ENCODE measurements at places on chromosomes 5 and 9.
A peak's percentile ranks its signal among the peaks of the same experiment; 100 is the strongest.

GRCh38 chr5:178236679-178237078 is 4.1 kb upstream of the PHYKPL start:
- DNase-seq = no peak

DNA sequence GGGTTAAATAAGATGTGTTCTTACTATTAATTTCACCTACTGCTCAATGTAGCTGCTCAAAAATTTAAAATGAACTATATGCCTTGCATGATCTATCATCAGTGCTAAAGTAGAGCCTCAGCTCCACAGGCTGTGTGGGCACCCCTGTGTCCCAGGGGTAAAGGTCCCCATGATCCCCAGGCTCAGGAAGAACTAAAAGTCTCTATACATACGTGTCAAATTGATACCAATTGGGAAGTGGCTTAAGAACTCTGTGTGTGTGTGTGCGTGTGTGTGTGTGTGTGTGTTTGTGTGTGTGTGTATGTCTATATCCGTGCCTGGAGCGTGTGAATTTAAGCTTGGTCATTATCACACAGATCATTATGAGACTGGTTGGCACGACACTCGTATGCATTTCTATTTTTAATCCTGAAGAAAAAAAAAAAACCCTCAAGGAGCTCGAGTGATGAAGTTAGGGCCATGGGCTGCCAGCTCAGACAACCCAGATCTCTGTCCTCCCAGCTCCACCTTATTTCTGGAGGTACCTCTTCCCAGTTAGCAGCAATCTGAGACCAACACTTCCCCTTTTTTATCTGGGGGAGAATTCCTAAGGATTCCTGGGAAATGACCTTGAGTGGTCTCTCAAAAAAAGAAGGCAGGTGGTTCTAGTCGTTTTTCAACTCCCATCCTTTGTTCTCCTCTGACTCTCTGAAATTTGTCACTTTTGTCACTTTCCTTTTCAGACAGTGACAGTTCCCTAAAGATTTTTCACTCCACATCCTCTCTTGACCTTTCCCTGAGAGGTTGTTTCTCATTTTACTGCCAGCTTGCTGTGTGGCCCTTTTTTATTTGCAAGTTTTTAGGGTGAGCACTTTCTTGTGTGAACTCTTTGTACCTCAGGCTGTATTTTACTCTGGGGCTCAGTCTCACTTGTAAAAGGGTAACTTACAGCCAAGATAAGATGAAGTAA is 45.7 kb upstream of the CTXN3 start:
- no peak for DNase-seq

DNA sequence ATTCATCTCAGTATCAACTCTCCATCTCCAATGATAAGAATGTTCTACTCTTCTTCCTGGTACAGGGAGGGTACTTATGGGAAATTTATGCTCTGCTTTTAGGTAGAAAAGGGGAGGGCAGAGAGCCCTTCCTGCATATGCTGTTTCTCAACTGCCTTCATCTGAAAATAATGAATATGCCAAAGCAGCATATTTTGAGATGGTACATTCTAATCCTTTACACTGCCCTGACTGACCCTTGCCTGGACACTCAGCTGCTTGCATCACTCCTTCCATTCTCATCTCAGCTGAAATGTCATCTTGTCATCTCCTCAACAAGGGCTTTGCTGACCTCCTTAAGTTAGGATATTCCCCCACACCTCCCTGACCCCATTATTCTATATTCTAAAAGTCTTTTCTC is 68.5 kb downstream of the ALDH7A1 start:
- DNase-seq = no peak

GRCh38 chr5:91357806-91358205 is 25.3 kb downstream of the ARRDC3 start:
- peak; percentile 35 for DNase-seq

GRCh38 chr5:14735944-14736343 is 71.4 kb downstream of the OTULIN start:
- DNase-seq = no peak

- no peak for DNase-seq
Measured at GRCh38 chr9:88373045-88373444, 15.2 kb upstream of the SPIN1 start.

GRCh38 chr5:145737578-145737977 is 97.6 kb downstream of the PRELID2 start:
- DNase-seq = no peak

DNA sequence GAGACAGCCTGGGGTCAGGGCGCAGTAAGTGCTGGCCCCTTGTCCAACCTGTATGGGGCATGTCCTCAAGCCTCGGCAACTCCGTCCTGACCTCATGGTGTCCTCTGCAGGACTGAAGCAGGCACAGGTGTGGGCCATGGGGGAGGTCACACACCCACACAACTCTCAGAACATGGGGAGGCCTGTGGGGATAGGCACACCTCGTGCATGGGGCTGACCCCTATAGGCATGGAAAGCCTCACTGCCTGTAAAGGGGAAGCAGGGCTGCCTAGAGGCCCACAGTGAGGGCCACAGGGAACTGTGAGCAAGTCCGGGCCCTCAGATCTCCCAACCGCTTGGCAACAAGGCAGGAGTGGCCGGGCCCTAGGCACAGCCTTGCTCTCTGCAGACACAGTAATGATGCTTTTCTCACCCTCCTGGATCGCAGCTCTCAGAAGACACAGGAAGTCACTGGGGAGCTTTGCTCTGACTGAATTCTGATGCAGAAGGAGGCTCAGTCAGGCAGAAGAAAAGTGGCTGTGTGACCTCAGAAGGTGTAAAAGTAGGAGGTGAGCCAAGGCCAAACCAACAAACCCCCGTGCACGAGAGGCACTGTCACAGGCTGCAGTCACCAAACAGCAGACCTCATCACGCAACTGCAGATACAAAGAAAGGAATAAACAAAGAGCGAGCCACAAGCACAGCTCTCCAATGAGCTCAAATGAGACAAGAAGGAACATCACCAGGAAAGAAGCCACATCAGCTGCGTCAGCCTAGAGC is 5.4 kb downstream of the IPPK start:
- no peak for DNase-seq

DNA sequence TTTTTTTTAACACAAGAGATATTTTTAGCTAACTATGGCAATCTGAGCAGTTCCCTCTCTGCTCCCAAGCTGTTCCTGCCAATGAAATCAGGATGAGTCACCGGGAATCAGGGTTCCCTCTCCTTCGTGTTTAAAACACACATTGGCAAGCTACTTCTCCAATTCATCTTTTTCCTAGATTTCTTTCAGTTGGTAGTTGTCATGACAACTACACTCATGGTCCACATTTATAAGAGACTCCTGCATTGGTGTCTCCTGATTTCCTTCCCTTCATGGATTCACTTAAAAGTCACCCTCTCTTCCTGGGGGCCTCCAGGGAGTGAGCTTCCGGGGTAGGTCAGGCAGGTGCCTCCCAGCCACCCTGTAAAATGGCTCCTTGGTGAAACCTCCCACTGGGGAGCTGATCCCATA is 72.3 kb upstream of the NIPAL4 start:
- DNase-seq = peak; percentile 66

- DNase-seq = no peak
Measured at GRCh38 chr9:16245756-16246440, 624.6 kb downstream of the BNC2 start.

DNA sequence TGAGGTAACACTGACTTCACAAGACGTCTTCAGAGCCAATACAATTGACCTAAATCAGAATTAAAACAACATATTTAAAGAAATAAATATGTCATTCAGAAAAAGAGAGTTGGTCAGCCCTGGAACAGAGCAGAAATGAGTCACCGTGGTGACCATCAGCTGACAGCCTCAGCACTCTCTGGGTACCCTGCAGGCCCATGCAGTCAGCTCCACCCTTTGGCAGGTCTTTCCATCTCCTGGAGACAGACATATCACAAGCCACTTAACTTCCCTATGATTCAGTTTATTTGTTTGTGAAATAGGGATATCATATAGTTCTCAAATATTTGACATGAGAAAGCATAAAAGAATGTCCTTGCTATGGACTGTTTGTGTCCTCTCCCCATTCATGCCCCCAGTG is 151.6 kb upstream of the MEF2C start:
- DNase-seq = peak; percentile 21

DNA sequence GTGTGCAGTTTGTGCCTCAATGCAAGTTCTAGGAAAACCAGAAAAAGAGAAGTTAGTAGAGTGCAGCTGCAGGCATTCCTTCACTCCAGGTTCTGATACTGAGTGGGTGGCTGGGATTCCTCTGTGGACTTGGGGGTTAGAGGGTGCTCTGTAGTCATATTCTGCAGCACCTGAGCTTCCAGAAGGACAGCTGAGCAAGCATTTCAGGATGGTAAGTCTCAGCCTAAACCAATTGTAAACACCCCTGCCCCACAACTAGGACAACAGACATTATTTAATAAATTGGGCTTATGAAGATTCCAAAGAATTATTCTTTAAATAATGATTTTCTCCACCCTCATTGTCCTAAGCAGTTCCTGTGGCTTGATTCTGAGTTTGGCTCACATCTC is 9.1 kb downstream of the FAXDC2 start:
- no peak for DNase-seq

GRCh38 chr5:170132269-170132975 is 26.7 kb downstream of the FOXI1 start:
- DNase-seq = peak; percentile 34

- peak; percentile 38 for DNase-seq
Measured at GRCh38 chr5:14041528-14042192, 97.2 kb upstream of the DNAH5 start.

GRCh38 chr5:100902440-100903038 is 543 bp downstream of the ST8SIA4 start:
- DNase-seq = peak; percentile 11

GRCh38 chr9:35954942-35955546 is 2.9 kb downstream of the OR2S2 start:
- peak; percentile 81 for DNase-seq

GRCh38 chr5:83475391-83475863 is 3.9 kb downstream of the VCAN start:
- DNase-seq = peak; percentile 76

- no peak for DNase-seq
Measured at GRCh38 chr9:100086097-100086635, 12.6 kb downstream of the ERP44 start.

- no peak for DNase-seq
Measured at GRCh38 chr5:1401536-1402138, 43.6 kb downstream of the SLC6A3 start.

GRCh38 chr9:87497604-87498045 is at the start of gene DAPK1:
Gene DAPK1, plus strand, starts transcription at chr9:87497867. Its CDS starts 1,211 bp downstream, at chr9:87499078.
- DNase-seq = peak; percentile 23

DNA sequence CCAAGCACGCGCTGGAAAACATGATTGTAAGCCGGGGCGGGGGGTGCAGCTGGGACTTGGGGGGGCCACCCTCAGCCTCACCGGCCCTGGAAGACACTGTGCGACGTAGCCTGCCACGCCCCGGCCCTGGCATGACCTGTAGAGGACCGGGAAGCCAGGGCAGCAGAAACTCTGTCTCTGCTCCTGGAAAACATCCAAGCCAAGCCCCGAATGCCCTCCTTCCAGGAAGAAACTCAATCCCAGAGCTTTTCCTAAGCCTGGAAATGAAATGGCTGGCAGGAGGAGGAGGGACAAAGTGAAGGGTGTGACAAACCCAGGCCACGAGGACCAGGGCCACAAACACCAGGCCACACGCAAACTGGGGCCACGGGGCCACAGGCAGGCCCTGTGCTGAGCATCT is 55.4 kb downstream of the KCNT1 start:
- DNase-seq = no peak

- DNase-seq = no peak
Measured at GRCh38 chr5:157990583-157991181, 131.7 kb upstream of the CLINT1 start.

- DNase-seq = peak; percentile 87
Measured at GRCh38 chr9:129624947-129625346, 1.0 kb upstream of the NTMT1 start.

- peak; percentile 86 for DNase-seq
Measured at GRCh38 chr9:2765250-2765880, 48.1 kb downstream of the KCNV2 start.

DNA sequence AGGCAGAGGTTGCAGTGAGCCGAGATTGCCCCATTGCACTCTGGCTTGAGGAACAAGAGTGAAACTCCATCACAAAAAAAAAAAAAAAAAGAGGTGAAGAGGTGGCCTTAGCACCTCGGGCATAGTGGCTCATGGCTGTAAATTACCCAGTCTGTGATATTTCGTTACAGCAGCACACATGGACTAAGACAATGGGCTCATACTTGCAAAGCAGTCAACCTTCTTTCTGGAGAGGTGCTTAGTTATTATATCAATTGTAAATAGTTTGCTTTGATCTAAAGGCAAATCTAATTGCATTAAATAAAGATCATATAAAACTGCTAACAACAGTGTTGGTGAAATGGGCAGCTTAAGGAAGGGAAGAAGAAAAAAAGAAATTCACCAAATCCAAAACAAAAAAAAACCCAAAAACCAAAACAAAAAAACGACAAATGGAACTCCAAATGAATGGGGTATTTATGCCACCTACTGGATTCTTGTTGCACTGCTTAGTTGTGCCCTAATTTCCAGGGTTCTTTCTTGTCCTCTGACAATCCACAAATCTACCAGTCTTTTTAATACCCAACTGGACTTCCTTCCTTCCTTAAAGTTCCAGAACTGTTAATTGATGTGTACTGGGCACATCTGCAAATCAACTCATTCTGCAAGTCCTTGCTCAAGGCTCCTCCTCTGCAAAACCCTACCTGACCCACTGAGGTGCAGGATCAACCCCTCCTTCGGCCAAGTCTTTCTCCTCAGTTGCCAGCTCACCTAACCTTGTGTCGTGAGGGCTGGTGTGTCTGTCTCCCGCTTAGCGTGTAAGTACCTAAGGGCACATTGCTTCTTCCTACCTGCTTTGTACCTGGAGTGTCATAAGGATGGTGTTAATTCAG is 35.0 kb upstream of the DMRT1 start:
- peak; percentile 48 for DNase-seq

Data from epithelial cell of esophagus (primary cell).